ENCODE measurements at places on chromosomes 13 and 19.

- DNase-seq: no peak
Observed at GRCh38 chr13:112246731-112247470, 129.3 kb upstream of the SPACA7 start.

- DNase-seq: no peak
Observed at GRCh38 chr13:53142306-53142705, 113.7 kb downstream of the OLFM4 start.

- DNase-seq: no peak
Observed at GRCh38 chr13:75309981-75310580, 171.9 kb downstream of the TBC1D4 start.

- peak; percentile 22 for DNase-seq
Observed at GRCh38 chr13:37878921-37879320, 9.3 kb upstream of the TRPC4 start.

DNA sequence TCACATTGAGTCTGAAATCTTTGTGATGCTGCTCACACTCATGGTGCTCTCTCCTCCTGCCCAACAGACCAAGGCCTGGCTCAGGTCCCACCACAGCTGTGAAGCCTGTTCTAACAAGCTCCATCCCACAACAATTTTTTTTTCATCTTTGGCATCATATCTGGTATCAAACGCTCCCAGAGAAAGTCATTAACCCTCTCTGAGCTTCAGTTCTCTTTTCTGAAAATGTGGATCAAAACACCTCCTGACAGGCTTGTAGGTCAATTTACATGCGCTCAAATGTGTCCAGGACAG is 224.4 kb downstream of the LACC1 start:
- DNase-seq: no peak

- no peak for DNase-seq
Observed at GRCh38 chr19:46992699-46993535, 26.7 kb upstream of the NPAS1 start.

GRCh38 chr19:46383846-46384245 is 29.5 kb downstream of the CCDC8 start:
- no peak for DNase-seq

DNA sequence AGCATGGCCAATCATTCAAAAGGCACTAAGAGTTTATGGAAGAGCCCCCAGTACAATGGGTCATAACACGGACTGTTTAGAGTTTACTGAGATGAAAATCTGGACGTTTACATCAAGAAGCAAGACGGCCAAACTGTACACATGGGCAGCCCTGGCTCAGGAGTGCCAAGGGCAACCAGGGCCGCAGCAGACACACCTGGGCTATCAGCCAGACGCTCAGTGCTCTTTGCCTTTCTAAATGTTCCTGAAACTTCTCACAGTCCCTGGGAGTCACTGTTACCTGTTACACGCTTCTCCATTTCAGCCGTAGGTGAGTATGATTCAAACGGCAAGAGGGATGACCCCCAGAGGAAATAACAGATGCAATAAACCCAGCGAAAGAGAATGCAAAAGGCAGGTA is 64.5 kb downstream of the ABCC4 start:
- peak; percentile 81 for DNase-seq

GRCh38 chr19:18969931-18970659 is 29.1 kb upstream of the HOMER3 start:
- no peak for DNase-seq

DNA sequence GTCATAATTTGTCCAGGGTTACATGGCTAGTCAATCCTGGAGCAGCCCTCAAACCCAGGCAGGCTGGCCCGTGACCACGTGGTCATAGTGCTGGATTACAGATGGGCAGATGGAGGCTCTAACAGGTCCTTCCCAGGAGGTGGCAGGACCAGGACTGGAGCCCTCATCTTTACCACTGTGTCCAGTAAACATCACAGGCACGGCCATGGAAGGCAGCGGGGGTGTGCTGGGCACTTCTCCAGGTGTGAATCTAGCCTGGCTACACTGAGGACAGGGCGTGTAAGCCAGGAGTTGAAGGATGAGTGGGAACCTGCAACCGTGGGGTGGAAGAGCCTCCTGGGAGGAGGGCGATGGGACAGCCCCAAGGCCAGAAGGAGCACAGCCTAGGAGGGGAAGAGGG is 6.1 kb downstream of the CIC start:
- no peak for DNase-seq

DNA sequence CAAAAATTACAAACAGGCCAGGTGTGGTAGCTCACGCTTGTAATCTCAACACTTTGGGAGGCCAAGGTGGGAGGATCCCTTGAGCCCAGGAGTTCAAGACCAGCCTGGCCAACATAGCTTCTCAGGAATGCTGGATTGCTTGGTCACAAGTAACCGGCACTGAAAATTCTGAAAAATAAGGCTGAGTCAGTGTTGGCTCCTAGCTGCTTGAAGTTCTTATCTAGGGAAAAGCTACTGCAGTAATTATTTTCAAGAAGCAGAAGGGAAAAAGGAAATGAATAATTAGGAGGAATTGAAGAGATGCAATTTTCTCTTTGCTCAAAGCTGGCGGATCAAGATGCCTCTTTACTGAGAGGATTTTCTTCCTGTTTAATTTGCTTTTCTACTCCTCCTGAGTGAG is 75.0 kb upstream of the GTF3A start:
- DNase-seq: no peak

GRCh38 chr13:110367620-110368019 is 60.5 kb downstream of the COL4A2 start:
- DNase-seq: no peak

DNA sequence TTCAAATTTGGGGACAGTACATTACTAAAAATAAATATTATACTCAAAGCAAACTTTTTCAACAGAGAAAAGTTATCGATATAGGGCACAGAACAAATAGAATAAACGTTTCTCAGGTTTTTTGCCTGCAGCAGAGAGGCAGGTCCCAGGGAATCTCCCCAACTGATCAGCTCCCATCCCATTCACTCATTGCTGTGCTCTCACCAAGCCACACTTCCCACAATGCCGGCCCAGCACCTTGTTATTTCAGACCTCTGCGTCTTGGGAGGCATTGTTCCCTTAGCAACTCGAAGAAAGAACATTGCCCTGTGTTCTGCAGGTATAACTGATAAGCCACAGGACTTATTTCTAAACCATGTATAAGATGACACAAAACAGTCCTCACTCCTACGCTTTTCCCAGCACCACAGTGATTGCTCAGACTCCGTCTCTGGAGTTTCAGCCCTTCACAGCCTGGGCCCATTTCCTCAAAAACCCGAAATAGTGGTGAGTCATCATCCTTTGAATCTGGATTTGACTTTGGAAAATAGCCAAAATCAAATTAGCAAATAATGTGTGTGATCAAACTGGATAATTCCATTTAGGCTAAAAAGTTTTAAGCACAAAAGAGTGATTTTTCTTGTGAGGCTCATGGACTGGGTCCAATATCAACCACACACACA is 100.4 kb downstream of the DCLK1 start:
- DNase-seq: no peak

DNA sequence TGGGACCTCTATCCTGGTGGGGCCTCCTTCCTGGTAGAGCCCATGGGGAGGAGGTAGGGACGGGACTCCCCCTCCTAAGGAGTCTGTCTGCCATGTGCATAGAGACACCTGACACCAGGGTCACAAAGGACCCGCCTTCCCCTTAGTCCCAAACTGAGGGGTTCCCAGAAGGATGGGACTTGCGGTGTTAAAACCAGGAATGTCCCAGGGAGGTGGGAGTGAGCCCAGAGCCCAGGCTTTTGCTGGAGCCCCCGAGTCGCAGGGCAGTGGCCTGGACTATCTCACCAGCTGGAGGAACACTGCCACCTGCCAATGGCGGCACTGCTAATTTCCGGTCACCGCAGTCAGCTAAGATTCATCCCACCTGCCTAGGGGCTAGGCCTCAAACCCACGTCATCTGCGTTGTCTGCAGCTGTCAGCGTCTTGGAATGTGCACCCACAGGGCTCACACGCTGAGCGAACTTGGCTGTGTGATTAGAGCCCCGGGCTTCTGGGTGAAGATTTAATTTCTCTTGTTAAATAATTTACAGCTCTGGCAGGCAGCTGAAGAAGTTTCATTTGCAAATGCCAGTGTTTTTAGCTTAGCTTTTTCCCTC is 31.9 kb upstream of the ATP11A start:
- DNase-seq: no peak

DNA sequence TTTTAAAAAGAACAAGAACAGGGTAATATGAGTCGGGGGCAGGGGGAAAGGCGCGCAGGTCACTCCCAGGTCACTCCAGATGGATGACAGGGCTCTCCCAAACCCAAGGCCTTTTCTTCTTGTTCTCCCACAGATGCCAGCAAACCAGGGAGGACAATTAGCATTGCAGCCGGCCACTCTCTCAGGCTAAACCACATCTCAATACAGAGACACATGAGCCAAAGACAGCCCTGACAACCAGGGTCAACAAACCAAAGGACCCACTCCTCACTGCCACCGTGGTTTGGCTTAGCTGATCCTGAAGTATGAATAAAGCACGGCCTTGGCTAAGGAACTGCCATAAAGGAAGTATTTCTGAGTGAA is 47.3 kb downstream of the LATS2 start:
- DNase-seq: no peak

GRCh38 chr13:77391475-77391874 is 64.6 kb upstream of the MYCBP2 start:
- DNase-seq: no peak

DNA sequence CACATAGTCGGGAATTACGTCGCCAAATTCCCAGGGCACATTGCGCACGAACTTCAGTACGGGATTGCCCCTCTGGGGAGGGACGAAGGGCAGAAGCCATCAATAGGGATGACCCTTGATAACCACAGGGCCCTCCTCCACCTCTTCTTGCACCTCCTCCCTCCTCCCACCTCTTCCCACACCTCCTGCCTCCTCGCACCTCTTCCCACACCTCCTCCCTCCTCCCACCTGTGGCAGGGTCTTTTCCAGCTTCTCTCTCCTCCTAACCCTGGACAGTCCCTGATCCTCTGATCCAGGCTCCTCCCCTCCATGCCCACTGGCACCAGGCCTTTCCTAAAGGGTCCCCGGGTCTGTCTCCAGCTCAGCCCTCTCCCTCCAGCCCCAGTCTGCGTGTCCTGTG is 3.4 kb downstream of the ERCC1 start:
- DNase-seq: no peak
